ENCODE measurements at places on chromosomes 2 and 18.

- no peak for DNase-seq
Measured at GRCh38 chr18:34048423-34048822, 176.3 kb downstream of the NOL4 start.

DNA sequence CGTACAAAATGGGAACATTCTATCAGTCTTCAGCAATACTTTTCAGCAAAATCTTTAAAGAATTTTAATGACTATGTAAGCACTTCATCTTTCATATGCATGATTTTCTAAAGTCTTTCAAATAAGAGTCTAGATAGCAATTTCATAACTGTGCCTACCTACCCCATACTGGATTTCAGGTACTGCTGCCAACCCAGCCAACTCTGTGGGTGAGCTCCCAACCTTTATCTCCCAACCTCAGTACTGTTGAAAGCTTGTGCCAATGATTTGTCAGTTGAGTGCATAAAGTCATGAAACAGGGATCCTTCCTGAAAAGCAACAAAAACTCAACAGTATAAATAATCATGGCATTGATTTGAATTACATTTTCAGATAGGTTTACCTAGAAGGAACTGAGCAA lies 296.9 kb downstream of the PID1 start:
- DNase-seq = peak; percentile 58

DNA sequence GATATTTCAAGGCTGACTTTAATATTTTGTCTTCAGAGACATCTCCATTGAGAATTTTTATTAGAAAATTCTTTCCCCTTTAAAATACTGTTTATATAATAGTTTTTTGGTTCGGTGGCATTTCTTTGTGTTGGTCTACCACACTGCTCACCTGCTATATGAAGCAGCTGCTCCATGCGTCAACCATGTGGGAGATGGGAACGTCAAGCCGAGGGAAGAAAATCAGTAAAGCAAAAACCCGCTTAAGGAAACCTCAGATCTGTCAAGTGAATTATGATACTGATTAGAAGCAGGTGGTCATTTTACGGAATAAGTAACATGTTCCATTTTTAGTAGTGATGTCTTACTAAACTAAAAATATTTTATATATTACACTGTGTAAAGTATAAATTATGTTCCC lies 5.6 kb upstream of the TMEM17 start:
- no peak for DNase-seq

DNA sequence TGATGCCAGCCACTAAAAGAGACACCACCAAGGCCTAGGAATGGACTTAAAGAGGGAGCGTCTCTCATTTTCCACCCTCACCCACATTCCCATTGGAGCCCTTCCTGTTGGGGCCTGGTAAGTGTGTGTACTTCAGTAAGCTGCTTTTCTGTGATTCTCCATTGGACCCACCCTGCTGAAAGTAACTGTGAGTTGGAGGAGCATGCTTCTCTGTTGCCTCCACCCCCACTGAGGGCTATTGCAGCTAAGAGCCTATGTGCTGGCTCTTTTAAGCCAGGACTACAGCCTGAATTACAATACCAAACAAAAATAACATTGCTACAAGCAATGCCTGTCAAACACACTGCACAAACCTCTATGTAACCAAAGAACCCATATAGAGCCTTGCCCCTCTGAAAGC lies 81.1 kb downstream of the TRABD2A start:
- DNase-seq = no peak

DNA sequence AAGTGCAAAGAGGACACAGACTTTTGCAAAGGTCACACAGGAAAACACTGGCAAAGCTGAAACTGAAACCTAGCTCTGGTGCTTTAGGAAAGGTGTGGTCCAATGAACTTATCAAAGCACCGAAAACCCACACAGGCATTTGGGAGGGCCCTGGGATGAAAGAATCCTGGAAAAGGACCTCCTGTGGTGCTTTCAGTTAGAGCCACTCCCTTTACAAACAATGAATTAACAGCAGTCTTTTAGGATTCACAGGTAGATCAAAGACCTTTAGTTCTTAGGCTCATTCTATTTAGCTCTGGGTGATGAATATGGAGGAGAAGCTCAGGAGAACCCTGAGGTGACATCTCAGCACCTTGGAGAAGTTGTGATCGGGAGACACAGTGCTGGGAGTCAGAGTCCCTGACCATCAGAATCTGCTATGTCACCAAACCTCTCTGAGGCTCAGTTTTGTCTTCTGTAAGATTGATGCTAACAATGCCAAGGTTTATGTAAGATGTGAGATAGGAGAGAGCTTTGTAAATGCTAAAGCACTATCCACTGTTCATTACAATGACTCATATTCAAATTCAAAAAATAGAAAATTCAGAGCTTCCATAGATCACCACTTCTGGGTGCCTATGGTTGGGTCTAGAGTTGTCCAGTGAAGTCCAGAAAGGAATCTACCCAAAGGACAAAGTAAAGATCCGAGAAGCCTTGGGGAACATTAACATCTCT lies 39.3 kb downstream of the VSNL1 start:
- no peak for DNase-seq

GRCh38 chr2:116687371-116687770 lies 1127.1 kb upstream of the DDX18 start:
- no peak for DNase-seq

DNA sequence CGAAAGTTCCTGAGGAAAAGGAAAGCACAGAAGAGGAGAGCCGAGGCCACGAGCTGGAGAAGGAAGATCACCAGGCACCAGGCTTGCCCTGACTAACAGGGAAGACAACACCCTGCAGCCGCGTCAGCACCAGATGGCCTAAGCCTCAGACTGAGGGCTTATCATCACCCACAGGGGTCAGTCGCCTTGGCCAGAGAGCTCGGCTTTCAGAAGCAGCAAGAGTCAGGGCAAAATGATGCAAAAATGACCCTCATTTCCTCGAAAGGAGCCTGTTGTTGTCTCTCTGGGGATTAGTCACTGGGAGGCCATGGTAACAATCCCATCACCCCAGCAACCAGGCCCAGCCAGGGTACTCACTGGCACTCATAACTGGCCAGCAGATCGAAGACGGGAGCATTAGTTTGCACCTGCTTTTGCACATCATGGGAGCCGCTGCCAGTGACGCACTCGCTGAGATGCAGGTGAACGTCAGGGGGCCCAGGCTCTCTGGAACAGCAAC lies 42.7 kb upstream of the ZFP36L2 start:
- DNase-seq = peak; percentile 79

- DNase-seq = no peak
Measured at GRCh38 chr2:231732604-231733003, 24.3 kb downstream of the PTMA start.

- no peak for DNase-seq
Measured at GRCh38 chr2:112614201-112614840, 29.9 kb downstream of the CHCHD5 start.

DNA sequence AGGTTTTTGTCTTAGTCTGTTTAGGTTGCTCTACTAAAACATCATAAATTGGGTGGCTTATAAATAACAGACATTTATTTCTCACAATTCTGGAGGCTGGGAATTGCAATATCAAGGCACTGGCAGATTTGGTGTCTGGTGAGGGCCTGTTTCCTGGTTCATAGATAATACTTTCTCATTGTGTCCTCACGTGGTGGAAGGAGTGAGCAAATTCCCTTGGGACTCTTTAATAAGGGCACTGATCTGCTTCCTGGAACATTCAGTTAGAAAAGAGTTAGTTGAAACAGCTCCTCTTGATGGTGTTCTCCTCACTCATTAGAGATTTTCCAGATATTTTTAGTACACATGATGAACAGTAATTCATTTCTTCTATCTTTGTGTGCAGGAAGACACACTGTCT lies 22.3 kb downstream of the COL4A3 start:
- no peak for DNase-seq

All from NCI-H226 (cell line).